ENCODE measurements at places on chromosomes 3 and 15. TPM values are rescaled to one million over a fixed set of nuclear protein-coding genes. Genes with fewer than 3 reads are reported as not detected.
A peak's percentile ranks its signal among the peaks of the same experiment; 100 is the strongest.

GRCh38 chr3:28951772-28952556 is 328.9 kb upstream of the RBMS3 start:
- no peak for DNase-seq

DNA sequence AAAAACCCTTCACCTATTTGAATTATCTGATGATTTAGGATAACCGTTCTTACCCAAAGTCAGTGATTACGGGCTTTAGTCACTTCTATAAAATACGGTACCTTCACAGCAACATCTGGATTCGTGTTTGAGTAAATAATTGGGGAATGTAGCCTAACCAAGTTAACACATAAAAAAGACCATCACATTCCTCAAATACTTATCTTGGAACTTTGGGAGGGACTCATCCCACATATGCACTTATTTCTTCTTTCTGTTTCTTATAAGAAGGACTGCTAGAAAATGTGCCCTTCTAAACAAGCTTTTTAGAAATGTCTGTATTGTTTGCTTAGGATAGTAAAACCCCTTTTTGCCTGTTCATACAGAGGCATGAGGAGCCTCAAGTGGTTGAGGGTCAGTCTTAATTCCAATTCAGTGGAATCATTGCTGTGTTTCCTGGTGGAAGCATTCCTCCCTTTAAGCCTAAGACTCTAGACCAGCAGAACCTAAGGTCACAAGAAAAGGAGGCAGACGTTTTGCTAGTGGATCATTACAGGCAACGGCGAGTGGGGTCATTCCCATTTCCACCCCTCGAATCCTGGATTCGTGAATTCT is 67.5 kb downstream of the TMEM44 start:
- no peak for DNase-seq

DNA sequence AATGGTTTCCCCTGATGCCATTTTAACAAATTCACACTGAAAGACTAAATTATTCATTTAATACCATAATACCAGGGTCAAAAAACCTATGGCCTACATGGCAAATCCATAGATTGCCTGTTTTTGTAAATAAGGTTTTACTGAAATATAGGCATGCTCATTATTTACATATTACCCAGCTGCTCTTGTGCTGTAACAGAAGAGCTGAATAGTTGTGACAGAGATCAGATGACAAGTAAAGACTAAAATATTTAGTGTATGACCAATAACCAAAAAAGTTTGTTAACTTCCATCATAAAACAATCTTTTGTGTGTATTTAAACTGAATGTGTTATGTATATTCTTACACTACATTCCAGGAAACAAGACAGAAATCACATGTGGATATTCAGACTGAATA is 60.2 kb downstream of the DENND4A start:
- no peak for DNase-seq

DNA sequence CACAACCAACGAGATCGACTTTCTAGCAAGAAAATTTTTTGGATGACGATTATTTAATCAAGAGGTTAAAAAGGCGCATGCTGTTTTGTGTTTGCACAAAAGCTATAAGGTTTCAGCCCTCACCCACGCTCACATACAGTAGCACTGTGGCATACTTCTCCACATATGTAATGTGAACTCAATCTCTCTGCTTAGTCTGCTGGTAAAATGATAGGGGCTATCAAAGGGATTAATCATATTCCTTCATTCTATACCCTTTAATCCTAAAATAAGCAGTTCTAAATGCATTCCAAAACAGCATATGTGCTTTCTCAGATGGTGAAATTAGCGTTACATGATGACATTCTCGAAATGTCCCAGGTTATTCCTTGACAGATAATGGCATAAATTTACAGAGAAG is 196.9 kb upstream of the PRICKLE2 start:
- no peak for DNase-seq

- no peak for DNase-seq
Measured at GRCh38 chr15:83204697-83205096, 2.9 kb downstream of the HDGFL3 start.

- no peak for DNase-seq
Measured at GRCh38 chr3:185084901-185085300, 68.0 kb downstream of the C3orf70 start.

GRCh38 chr15:89184886-89185526 is 36.4 kb downstream of the RLBP1 start:
- DNase-seq = no peak

DNA sequence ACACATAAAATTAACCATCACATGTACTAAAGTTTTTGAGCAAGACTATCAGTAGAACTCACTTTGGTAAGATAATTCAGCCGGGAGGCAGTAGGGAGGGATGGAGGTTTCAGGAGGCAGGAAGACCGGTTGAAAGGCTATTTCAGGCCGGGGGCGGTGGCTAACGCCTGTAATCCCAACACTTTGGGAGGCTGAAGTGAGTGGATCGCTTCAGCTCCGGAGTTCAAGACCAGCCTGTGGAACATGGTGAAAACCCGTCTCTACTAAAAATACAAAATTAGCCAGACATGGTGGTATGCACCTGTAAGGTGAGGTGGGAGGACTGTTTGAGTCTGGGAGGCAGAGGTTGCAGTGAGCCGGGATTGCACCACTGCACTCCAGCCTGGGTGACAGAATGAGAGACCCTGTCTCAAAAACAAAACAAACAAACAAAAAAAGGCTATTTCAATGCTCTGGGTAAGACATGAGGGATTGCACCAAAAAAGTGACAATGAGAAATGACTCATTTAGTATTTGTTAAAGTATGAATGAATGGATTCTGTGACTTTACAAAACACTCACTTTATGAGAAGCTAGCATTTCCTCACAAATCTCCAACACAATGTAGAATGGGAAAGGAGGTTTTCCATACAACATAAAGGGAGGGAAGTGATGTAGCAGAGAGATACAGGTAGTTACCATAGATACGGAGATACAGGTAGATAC is 43.9 kb downstream of the SH3BP5 start:
- no peak for DNase-seq

DNA sequence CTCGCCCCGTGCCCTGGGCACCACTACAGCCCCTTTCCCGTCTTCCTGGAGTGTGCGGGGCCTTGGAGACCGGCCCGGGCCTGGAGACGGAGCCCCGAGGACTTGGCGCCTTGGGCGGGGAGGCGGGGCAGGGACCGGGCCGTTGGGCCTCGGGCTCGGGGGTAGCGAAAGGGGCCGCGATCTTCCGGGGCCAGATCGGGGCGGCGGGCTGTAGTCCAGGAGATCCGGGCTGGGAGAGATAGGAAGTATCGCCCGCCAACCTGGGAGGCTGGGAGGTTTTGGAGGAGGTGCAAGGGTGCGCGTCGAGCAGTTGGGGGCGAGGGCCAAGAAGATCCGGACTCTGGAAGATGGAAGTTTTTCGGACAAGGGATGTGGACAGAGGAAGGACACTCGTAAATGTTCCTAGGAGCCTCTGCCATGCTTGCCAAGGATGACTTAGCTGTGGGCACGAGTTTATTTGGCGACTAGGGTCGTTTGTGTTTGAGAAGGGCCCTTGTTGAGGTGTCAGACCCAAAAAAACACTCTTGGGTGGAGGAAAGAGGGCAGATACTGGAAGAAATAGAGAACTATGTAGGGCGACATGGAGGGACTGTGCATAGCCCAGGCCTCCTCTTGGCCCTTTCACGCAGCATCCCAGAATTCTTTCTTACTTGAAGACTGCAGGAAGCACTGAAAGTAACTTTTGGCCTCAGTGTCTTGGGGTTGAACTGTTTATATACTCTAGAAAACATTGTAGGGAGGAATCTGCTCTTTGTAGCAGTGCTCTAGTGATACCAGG is 712 bp downstream of the RTF1 start:
- DNase-seq = peak; percentile 42

Gene STRIT1
- not detected for total RNA-seq

Gene ACAN
- total RNA-seq = not detected

Gene TCTA
- 24.8 TPM for total RNA-seq

Measured in activated CD4-positive, alpha-beta T cell treated with anti-CD3 and anti-CD28 coated beads, Interleukin-2, amount 10 ng/mL, durations not matched to agents 7 days and 5 days (primary cell).